ENCODE measurements at places on chromosomes 1 and 21. TPM values are rescaled to one million over a fixed set of nuclear protein-coding genes. Genes with fewer than 3 reads are reported as not detected.
A peak's percentile ranks its signal among the peaks of the same experiment; 100 is the strongest.

SLC5A9 gene
- polyA plus RNA-seq, result not detected

FCRL1 gene
- 0.33 TPM for polyA plus RNA-seq

- peak; percentile 43 for DNase-seq
Observed at GRCh38 chr1:148263128-148263905, 111.2 kb upstream of the NBPF11 start.

DNA sequence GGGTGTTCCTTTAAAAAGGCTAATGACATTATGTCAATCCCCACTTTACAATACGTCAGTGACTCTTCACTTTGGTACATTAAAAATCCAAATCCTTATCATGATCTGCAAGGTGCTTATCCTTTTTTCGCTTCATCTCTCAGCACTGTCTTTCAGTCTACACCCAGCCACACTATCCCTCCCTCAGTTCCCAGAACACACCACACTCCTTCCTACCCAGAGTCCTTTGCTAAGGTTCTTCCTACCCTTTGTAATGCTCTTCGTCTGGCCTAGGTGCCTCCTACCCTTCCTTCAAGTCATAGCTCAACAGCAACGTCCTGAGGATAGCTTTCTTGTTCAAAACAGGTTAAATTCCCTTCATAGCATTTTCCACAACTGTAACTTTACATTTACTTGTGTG, 152.6 kb downstream of the RERE start:
- no peak for DNase-seq

- peak; percentile 8 for DNase-seq
Observed at GRCh38 chr1:67674260-67675011, 10.6 kb upstream of the GADD45A start.

GRCh38 chr1:23591460-23592208, 32.3 kb upstream of the ID3 start:
- no peak for DNase-seq

DNA sequence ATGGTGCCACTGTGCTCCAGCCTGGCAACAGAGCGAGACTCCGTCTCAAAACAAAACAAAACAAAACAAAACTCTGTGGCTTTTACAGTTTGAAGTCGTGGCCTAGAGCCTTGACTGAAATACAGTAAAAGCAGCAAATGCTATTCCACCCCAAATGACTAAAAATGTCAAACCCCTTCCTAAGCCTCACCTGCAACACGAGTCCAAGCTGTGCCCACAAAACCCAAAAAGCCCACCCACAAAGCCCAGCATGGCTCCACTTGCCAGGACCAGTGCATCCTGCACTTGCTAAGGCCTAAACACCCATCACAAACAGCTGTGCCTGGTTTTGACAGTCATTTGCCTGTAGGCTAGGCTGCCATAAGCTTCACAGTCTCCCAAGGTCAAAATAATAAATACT, 21.3 kb downstream of the VAV3 start:
- no peak for DNase-seq

DNA sequence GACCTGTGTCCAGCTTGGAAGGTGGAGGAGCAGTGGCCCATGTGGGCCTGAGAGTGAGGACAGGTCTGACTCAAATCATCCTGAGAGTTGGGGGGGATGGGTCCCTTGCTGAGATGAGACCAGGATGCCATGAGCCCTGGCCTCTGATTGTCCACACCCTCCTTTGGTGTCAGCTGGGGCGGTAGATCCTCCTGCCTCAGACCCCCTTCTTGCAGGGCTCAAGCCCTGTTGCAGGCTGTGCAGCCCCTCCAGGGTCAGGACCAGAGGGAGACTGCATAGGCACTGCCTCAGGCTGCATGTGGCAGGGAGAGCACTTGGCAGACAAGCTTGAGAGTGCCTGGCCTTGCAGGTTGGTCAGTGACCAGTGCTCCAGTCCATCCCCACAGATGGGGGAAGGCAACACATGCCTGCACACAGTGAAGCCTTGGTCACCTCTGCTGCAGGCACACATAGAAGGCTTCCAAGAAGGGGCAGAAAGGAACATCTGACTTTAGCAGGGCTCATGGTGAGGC, 82.2 kb upstream of the ACTRT2 start:
- no peak for DNase-seq

GRCh38 chr21:34910396-34910795, 138.7 kb downstream of the RUNX1 start:
- DNase-seq, result no peak

- no peak for DNase-seq
Observed at GRCh38 chr1:98323906-98324358, 337.6 kb upstream of the SNX7 start.
